Lower leg skin (tissue), 4 donors: ENCODE measurements at places on chromosomes 13 and 19.

- DNase-seq = peak; percentile 89
Measured at GRCh38 chr19:29671393-29672160, 6.3 kb downstream of the PLEKHF1 start.

DNA sequence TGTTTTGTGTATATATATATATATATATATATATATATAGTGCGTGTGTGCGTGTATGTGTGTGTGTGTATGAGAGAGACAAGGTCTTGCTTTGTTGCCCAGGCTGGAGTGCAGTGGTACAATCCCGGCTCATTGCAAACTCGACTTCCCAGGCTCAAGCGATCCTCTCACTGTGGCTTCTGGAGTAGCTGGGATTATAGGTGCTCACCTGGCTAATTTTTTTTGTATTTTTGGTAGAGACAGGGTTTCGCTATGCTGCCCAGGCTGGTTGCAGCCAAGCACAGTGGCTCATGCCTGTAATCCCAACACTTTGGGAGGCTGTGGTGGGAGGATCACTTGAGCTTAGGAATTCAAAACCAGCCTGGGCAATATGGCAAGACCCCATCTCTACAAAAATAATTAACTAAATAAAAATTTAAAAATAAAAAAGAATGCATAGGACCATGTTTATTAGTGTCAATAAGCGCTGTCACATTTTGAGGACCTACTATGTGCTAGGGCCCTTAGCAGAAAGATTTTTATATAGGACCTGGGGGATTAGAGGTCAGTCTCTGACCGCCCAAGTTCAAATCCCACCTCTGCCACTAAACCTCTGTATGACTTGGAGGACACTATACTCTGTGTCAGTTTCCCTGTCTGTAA lies 1.8 kb downstream of the PVR start:
- no peak for DNase-seq

DNA sequence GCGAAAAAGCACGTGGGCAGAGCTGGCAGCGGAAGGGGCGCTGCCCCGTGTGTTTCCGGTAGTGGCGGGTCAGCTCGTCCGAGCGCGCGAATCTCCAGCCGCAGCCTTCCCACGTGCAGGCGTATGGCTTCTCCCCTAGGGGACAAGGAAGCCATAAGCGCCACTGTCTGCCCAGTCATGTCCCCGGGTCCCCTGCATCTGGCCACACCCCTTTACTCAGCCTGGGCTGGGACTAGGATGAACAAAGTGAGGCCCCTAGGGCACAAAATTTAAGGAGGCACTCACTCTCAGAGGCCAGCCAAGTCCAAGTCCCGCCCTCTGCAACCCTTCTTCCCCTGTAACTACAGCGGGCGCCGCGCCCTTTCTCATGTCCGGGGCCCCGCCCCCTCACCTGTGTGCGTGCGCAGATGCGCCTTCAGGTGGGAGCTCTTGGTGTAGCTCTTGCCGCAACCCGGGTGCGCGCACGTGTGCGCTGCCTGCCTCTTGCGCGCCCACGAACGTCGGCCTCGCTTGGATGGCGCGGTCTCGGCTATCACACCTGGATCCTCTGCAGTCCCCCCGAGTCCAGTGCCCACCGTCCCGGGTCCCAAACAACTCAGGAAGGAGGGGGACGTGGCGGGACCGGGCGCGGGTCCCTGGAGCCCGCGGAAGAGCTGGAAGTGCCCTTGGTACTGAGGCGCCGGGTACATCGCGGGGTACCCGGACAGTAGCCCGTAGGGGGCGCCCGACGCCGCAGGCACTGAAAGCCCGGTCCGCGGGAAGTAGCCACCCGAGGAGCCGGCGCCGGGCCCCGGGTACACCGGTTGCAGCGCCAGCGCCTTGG lies 1.9 kb downstream of the KLF1 start:
- peak; percentile 94 for DNase-seq

DNA sequence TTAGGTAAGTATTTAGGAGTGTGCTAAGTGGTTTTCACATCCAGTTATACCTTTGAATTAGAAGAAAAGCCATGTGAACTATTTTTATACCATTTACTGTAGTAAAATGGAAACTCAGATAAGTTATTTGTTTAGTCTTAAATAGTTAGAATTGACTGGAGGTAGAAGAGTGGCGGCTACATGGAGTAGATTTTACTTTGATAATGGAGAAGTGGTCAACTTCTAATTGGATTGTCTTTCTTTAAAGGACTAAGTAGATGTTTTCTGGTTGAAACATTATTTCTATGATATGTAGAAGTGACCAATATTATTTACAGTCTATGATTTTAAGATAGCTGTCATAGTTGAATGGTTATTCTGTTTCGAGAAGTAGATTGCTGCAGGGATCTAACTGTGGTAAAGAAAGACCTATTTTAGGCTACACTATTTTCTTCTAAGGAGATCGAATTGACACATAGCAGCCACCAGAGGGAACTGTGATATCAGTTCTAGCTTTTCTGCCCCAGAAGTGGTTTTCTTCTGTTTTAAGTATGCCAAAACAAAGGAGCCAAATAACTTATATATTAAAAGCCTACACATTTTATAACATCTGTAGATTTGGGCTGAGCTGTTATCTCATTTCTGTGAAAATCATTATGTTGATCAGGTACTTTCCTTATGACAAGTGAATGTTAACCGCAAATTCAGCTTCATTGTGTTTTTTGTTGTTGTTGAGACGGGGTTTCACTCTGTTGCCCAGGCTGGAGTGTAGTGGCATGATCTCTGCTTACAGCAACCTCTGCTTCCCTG lies 26.1 kb downstream of the ZMYM2 start:
- no peak for DNase-seq

- no peak for DNase-seq
Measured at GRCh38 chr13:97100821-97101220, 106.5 kb upstream of the OXGR1 start.

GRCh38 chr19:38170334-38170733 lies 53.7 kb downstream of the DPF1 start:
- no peak for DNase-seq

- no peak for DNase-seq
Measured at GRCh38 chr13:76994281-76994680, 2.4 kb downstream of the CLN5 start.

DNA sequence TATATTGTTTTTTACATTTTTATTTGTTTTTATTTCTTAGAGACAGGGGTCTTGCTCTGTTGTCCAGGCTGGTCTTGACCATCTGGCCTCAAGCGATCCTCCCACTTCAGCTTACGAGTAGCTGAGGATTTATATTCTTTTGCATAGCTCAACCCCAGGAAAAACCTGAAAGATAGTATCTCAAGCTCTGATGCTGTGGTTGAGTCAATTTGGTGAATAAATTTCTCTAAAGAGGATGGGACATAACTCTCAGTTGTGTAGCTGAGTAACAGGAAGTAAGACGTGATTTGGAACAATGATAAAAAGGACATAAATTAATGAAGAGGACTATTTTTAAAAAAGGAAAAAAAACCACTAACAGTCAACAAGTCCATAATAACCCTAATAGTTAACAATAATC lies 79.8 kb upstream of the TNFSF11 start:
- DNase-seq = no peak

- no peak for DNase-seq
Measured at GRCh38 chr13:38582133-38582532, 104.7 kb upstream of the FREM2 start.

- DNase-seq = peak; percentile 79
Measured at GRCh38 chr19:41426952-41427646, at the start of gene B3GNT8. Gene B3GNT8 (minus strand): TSS chr19:41427374. CDS start chr19:41426778, 596 bp downstream.

DNA sequence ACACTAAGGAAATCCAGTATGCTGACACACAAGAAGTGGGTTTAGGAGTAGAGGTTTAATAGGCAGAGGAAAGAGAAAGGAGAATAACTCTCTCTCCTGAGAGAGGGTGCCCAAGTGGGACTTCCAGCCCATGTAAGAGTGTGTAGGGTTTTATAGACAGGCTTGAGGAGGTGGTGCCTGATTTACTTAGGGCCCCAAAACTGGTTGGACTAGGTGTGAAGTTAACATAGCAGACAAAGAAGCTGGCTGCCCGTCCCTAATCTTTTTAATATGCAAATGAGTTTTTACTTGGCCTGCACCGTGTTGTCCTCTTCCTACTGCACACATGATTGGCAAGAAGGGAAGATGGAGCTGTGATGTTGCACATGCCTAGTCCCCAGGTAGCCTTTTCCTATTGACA lies 752.5 kb upstream of the SLITRK5 start:
- DNase-seq = no peak

DNA sequence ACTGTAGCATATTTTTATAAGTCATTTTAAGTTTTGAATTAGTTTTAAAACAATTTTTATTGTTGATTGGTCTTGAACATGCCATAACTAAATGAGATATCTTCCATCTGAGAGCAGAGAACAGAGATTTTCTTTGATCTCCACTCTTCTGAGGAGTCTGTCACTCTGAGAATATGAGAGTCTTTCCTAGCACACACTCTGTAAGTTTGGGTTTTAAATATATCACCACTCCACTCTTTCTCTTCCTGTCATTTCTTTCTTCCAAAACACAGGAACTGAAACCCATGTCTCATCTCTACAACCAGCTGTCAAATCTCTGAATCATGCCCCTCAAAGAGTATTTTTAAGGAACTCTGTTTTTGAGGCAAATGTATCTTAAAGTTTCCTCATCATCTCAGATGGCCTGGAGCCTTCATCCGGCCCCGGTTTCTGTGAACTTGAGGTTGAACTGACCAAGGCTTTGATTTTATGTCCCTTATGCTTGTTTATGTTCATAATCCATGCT lies 698.2 kb upstream of the SGCG start:
- DNase-seq = no peak

- no peak for DNase-seq
Measured at GRCh38 chr19:40507892-40508291, 41.1 kb downstream of the SPTBN4 start.
